ACHN (cell line): ENCODE measurements at places on chromosomes 7 and 10.
A peak's percentile ranks its signal among the peaks of the same experiment; 100 is the strongest.

GRCh38 chr7:130995252-130996081, 261.5 kb upstream of the KLF14 start:
- no peak for DNase-seq

GRCh38 chr10:74096777-74097176, 53.9 kb downstream of the AP3M1 start:
- DNase-seq = no peak

- DNase-seq = peak; percentile 60
These were observed 69.1 kb downstream of the MEST start for GRCh38 chr7:130560972-130561371.

GRCh38 chr10:73872190-73872710, 2.1 kb downstream of the CAMK2G start:
- DNase-seq = no peak

GRCh38 chr10:131767716-131768115, 133.1 kb upstream of the PPP2R2D start:
- DNase-seq = no peak

DNA sequence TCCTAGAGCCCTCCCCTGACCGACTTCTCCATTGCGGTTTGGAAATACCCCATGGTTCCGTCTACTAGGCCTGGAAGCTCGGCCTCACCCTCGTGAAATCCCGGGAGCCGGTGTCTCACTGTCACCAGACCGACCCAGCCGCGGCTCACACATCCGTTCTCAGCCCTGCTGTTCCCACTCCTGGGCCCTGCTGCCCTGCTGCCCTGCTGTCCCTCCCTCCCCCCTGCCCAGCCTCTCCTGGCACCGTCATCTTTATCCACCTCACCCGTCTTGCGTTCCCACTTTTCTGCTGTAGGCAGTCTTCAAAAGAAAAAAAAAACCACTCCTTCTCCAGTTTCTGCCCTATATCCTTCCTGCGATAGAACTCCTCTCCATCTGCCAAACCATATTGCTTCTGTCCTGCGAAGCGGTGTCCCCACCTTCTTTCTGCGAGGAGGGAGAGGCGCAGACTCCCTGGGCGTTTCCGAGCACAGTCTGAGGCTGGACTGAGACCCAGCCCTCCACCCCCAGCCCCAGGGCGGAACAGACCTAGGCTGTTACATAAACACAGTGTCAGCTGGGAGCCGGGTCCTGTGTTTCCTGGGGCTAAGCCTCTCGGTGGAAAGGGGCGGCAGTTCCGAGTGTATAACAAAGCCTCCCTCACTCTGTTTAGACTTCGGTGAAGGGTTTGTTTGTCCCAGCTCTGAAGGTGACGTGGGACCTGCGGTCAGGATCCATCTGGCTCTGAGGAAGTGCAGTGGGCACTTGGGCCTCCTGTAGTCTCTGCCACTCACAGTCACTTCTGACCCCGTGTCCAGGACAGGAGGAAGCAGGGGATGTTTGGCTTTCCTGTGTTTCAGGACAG, 2.8 kb downstream of the AGAP3 start:
- no peak for DNase-seq

DNA sequence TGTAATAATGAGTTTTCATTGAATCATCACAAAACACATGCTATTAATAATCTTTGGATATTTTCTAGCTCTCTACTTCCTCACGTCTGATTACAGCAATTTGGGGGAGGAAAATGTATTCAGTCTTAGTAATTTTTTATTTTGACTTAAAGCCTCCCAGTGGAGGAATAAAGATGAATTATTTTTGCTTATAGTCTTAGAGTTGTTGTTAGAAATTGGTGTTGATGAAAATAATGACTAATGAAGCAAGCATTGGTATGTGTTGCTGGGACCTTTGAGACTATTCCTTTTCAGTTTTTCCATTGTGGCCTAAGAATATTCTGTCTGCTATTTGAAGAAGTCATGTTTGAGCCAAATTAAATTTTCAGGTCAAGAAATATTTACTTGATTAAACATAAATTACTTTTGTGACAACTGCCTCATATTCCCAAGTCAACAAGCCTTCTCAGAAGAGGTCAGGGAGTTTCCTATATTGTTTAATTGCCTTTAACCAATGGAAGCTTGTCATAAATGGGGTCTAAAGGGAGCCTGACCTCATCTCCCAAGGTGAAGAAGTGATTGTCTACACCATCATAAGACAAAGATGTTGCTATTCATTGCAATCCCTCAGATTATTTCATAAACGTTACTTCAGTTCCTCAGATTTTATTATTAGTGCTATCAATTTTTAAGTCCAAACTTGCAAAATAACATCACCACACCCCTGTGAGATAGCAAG, 90.0 kb downstream of the ST7 start:
- no peak for DNase-seq
